Gastrocnemius medialis (tissue), 4 donors: ENCODE measurements at places on chromosomes 7 and 10. TPM values are rescaled to one million over a fixed set of nuclear protein-coding genes. Genes with fewer than 3 reads are reported as not detected.

Gene GNAT3
- total RNA-seq, result not detected

Gene TCF7L2
- total RNA-seq, result 5.0 TPM

Gene ABCB4
- total RNA-seq, result 0.68 TPM

Gene CYP2C8
- total RNA-seq, result 0.52 TPM

Gene PROSER2
- total RNA-seq, result 1.7 TPM

Gene HOXA9
- 18.9 TPM for total RNA-seq

Gene COBL
- 84.5 TPM for total RNA-seq

Gene ACHE
- 7.7 TPM for total RNA-seq

Gene SEMA3C
- total RNA-seq, result 5.4 TPM

Gene NAT16
- not detected for total RNA-seq

Gene ABCC2
- total RNA-seq, result 3.2 TPM

Gene HOXA5
- total RNA-seq, result 2.7 TPM

Gene GPR146
- total RNA-seq, result 23.3 TPM

- peak; percentile 54 for DNase-seq
These were observed 622 bp downstream of the CPEB3 start for GRCh38 chr10:92290076-92290836.

GRCh38 chr7:113917840-113918239 lies 969 bp downstream of the PPP1R3A start:
- DNase-seq, result no peak

- DNase-seq, result no peak
These were observed 25.4 kb upstream of the MRC1 start for GRCh38 chr10:17783751-17784150.

DNA sequence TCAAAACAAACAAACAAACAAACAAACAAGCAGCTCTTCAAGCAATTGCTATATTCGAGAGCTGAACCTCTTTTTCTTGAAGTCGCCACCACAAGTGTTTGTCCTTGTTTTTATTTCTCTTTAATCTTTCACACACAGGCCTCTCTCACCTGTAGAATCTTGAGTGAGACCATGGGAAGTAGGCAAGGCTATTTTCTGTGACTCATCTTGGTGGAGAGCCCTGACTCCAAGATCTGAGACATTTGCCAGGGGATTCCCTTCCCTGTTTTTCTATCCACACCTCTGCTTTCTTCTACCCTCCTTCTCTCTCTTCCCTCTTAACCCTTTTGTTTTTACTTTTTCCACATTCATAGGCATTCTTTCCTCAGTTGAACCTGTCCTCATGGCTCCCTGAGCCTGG lies 8.0 kb upstream of the TAS2R60 start:
- DNase-seq, result no peak

DNA sequence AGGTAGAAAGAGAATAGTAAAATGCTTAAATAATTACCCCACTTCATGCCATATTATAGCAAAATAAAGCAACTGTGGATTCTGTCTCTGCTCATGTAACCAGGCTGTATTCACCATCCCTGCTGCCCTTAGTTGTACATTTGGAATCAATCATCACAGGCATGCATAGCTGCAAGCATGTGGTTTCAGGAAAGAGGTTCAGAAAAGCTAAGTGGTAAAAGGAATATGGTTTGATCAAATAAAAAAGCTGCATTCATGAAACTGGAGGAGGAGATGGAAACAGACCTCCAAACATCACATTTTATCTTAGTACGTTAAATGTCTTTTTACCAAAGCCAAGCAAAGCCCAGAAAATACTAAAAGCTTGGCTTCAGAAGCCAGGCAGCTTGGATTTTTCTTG lies 81.3 kb downstream of the ADAM22 start:
- DNase-seq, result no peak

- DNase-seq, result peak; percentile 22
These were observed 273.3 kb upstream of the LRGUK start for GRCh38 chr7:133853706-133854276.

GRCh38 chr7:2926896-2927405 lies 82.8 kb upstream of the GNA12 start:
- DNase-seq, result no peak

DNA sequence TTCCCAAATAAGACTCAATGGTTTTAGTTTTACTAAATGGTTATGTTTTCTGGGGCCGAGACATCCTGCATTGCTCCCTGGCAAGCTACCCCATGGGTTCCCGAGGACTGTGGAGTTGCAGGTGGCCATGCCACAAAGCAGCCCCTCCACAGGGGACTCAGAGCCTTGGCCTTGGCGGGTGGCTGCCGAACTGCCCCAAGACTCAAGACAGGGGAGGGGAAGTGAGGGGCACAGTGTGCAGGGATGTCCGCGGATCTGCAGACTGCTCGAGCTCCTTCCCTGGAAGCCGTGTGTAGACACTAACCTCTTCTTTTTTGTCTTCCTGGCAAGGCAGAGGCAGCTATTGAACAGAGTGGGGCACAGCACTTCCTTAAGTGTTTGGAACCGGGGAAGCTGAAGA lies 154.6 kb downstream of the EBF3 start:
- DNase-seq, result no peak

DNA sequence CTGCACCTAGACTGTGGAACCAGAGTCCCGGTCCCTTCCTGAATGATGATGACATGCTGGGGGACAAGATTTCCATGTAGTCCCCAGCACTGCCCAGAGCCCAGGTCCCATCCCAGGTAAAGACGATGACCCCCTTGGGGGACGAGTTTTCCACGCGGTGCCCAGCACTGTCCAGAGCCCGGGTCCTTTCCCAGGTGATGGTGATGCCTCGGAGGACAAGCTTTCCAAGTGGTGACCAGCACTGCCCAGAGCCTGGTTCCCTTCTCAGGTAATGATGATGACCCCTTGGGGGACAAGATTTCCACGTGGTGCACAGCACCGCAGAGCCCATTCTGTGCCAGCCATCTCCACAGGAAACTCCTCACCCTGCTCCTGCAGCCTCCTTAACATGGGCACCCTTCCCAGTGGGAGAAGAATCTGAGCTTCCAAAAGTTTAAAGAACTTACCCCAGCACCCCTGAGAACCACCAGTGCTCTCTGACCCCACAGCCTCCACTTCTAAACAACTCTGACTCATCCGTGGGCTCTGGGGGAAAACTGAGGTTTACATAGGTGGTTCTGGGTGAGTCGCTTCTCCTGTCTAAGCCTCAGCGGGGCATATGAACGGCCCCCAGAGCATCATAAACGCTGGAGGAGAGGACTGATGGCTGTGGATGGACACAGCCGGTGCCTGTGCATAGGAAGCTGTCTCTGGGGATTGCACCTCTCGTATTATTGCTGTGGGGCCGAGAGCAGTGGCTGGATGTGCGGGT lies 233.2 kb downstream of the TCERG1L start:
- no peak for DNase-seq

GRCh38 chr7:112023786-112024185 lies 182.4 kb downstream of the DOCK4 start:
- DNase-seq, result no peak

DNA sequence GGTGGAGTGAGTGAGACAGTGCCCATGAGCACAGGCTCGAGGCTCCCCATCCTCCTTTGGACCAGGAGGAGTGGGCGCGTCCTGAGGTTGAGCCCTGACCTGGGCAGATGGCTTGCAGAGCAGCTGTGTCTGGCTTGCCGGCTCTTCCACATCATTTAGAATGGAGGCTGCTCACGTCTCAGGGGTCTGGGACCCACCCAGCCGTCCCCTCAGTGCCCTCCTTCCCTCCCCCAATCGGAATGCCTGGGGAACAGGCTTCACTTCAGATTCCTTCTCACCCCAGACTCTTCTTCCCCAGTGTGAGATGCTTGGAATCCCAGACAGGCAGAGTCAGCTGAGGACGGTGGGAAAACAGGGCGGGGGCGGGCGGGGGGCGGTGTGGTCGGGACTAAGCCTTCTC lies 968.6 kb upstream of the ZNF722 start:
- no peak for DNase-seq

- DNase-seq, result no peak
These were observed 15.5 kb downstream of the SVIL start for GRCh38 chr10:29619241-29619669.

DNA sequence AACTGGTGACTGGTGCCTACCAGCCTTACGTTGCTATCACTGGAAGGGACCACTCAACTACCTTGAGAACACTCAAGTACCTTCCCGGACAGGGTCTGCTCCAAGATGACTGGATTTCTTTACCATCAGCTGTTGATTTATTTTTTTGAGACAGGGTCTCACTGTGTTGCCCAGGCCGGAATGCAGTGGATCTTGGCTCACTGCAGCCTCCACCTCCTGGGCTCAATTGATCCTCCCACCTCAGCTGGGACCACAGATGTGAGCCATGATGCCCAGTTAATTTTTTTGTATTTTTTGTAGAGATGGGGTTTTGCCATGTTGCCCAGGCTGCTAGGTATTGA lies 45.2 kb upstream of the DLG5 start:
- no peak for DNase-seq

GRCh38 chr10:46075869-46076268 lies 29.8 kb upstream of the MSMB start:
- DNase-seq, result no peak

DNA sequence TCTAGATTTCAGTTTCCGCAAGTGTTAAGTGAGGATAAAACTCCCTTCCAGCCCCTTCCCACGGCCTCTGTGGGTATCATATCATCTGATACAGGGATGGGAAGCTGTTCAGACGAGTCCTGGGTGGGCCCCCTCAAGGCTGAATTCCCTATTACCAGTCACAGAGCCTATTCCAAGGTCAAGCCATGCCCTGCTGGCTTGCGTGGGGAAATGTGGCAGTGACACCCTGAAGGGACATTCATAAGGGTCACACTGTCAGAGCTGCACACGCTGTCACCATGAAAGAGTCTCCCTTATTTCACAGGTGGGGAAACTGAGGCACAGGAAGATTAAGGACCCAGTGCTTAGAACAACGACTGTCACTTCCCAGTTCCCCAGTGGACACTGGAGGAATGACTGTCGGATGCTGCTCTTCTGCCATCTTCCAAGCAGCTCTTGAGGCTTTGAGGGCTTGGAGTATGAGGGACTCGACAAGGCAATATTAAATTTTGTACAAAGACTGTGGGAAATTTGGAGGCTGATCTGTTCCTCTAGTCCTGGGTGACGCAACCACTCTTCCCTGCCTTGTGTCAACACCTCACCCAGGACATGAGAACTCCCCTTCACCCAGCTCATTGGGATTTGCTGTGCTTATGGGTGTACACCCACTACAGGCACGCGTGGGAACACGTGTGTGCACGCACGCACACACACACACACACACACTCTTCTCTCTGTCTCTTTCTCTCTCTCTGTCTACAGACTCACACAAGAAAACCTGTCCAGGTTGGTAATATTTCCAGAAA lies 386.0 kb downstream of the RPS24 start:
- no peak for DNase-seq

DNA sequence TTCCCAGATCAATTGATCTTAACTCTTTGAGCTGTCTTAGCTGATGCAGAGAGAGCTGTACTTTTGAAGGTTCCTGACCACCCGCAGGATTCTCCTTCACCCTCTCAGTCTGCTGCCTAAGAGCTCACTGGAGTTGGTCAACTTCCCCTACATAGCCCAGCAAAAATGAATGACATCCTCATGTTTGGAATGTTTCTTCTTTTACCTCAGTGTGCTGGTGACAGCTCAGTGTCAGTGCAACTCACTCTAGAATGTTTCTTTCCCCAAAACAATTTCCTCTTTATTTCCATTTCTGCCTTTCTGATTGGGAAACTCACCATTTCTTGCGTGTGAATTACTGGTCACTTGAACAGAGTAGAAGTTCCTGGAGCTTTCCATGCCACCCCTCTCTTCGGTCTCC lies 48.7 kb downstream of the LSMEM1 start:
- no peak for DNase-seq

- no peak for DNase-seq
These were observed 158.0 kb upstream of the KLF6 start for GRCh38 chr10:3942937-3943489.

- DNase-seq, result peak; percentile 52
These were observed 4.3 kb downstream of the TTYH3 start for GRCh38 chr7:2635810-2636701.

DNA sequence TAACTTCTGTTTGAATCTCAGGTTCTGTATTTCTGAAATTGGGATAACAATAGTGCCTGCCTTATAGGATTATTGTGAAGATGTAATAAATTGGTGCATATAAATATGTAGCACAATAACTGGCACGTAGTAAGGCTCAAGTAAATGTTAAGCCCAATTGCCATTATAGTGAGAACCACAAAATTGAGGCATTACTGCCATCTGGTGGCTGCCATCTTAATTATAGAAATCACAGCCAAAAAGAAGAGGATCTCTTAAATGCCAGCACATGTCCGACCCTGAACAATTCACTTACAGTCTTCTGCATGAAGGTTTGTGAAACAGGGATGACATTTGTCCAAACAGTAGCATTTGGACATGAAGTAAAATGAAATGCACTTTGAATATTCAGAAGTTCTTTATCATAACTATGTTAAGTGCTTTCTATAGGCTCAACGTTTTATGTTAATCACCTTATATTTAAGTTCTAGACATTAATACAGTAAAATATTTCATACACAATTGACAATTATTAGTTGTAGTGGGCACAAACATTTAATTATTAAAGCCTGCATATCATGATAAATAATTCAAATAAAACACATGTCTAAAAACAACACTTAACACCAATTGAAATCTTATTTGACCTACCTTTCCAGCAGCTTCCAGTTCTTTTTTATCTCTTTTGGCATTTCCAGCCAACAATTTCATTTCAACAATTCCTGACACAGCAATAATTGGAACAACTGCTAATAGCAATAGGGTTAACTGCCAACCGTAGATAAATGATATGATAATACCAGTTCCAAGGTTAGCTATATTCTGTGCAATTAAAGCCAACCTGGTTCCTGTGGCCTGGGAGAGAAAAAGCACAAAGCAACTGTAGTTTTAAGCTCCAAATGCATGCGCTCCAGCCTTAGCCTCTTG lies 58.5 kb downstream of the ABCB4 start:
- DNase-seq, result peak; percentile 18

- DNase-seq, result no peak
These were observed 41.0 kb upstream of the SLC29A3 start for GRCh38 chr10:71277914-71278665.

DNA sequence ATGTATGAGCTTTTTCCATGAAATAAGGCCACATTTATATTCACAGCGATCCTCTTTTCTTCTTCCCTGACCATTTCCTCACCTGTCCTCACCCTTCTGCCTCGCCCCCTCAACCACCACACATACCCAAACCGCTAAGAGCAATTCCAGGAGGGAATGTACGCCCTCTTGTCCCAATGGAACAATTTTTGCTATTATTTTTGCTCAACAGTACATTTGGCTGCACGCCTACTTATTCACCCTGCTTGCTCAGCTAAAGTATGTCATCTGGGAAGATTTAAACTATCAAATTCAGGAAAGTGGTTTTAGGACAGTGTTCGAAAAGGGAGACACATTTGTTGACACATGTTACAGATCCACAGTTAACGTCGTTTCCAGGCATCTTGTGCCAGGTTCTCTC lies 252.7 kb downstream of the NEBL start:
- DNase-seq, result no peak

GRCh38 chr10:30014511-30014910 lies 44.9 kb downstream of the JCAD start:
- no peak for DNase-seq

- DNase-seq, result no peak
These were observed 33.1 kb downstream of the SMC3 start for GRCh38 chr10:110600487-110601101.
